ENCODE measurements at places on chromosomes 4 and X.

DNA sequence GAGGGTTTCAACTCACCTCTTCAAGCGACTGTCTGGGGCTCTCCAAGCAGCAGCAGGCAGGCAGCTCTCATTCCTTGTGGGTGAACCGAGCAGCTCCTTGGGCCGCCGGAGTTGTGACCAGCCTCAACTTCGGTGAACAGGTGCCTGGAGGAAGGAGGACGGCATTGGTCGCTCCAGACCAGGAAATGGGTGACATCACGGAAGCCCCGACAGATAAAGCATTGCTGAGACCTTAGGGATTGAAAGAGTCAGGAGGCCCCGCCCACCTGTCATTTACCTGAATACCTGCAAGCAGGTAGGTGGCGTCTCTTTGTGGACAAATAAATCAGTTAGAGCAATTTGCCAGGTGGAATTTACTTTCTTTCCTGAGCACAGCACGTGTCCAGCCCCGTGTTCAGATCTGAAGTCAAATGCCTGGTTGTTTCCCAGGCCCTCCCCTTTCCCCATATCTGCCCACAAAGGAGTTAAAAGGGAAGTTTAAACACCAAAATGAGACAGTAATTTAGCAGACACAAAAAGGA, at the start of gene LNX1:
LNX1 (minus strand) TSS at position 115 of the 521 bp plus-strand sequence. CDS start 17,484 bp downstream, outside the sequence.
- DNase-seq: no peak

GRCh38 chr4:144655491-144655890, 9.5 kb downstream of the HHIP start:
- no peak for DNase-seq

DNA sequence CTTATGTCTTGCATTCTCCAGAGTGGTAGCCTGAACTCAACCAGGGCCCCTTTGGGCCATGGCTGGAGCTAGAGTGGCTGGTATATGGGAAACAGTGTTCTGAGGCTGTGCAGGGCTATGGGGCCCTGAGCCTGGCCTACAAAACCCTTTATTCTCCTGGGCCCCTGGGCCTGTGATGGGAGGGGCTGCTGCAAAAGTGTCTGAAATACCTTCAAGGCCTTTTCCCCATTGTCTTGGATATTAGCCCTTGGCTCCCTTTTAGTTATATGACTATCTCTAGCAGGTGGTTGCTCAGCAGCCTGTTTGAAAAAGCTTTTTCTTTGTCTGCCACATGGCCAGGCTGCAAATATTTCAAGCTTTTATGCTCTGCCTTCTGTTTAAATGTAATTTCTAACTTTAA, 22.5 kb downstream of the APOOL start:
- no peak for DNase-seq

GRCh38 chr4:144338834-144339233, 198.3 kb upstream of the GYPA start:
- no peak for DNase-seq

DNA sequence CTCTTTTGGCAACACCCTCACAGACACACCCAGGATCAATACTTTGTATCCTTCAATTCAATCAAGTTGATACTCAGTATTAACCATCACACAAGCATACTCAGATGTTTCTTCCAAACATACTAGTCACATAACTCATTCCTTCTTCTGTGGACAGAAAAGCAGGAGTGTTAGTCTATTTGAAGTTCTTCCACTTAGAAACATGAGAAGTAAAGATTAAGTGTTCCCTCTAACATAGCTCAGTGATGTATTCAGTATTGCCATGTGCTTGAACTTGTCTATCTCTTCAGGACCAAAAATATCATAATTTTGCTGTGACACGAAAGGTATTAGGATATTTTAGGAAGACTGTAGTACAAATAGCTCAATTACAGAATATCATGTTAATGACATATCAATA, 25.8 kb upstream of the MAGED1 start:
- no peak for DNase-seq

GRCh38 chr4:58192217-58192616, 1082.0 kb upstream of the IGFBP7 start:
- no peak for DNase-seq

DNA sequence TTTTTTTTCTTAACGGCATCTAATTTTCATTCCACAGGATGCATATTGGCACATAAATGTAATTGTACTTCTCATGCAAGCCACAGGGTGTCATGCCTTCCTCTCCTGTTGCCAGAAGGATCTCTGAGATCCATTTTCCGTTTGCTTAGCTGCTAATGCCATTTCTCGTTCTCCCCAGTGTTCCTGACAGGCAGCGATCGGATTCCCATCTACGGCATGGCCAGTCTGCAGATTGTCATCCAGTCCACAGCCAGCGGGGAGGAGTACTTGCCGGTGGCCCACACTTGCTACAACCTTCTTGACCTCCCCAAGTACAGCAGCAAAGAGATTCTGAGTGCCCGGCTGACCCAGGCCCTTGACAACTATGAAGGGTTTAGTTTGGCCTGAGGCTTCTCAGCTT, 8.9 kb upstream of the NAP1L5 start:
- DNase-seq: peak; percentile 51

DNA sequence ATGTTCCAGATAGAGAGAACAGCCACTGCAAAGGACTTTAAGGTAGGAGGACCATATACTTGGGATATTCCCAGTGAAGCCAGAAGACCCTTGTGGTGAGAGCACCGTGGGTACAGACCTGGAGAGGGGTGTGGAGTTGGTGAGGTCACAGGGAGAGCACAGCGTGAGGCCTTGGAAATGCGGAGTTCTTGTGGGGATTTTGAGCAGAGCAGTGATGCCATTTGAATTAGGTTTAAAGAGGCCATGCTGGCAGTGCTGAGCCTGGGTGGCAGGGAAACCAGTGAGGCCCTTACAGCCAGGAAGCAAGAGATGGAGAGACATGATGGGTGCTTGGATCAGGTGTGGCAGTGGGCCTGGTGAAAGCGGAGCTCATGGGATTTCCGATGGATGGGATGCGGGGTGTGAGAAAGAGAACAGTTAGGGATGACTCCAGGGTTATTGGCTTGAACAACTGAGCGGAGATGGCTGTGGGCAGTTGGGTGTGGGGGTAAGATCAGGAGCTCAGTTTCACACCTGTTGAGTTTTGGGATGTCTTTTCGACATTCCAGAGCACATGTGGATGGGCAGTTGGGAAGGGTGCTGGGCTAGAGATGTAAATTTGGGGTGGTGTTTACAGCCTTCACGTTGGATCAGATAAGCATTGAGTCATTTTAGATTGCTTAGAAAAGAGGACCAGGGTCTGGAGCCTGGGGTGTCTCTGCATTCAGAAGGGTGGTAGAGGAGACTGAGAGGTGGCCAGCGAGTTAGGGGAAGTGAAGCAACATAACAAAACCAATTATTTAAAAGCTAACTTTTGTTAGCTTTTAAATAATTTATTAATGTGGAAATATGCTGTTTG, 68.9 kb downstream of the TMEM131L start:
- DNase-seq: no peak

- DNase-seq: peak; percentile 3
Measured at GRCh38 chr4:164997324-164997723, 19.9 kb upstream of the TRIM61 start.

DNA sequence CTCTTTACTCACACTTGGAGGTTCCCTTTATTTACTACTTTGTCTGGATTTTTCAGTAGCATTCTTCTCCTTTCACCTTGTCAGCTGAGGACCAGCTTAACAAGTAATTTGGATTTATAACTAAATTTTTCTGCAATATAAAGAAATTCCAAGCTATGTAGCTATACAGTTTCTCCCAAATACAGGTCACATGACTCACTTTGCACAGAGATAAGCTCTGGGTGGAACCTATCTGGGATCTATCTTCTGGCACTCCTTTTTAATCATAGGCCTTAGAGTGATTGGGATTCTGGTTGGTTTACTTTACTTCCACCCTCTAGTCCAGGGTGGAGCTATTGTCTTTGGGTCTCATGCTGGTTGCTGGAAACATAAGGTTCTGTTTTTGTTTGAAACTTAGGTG, 34.9 kb upstream of the STK26 start:
- no peak for DNase-seq

GRCh38 chr4:157121401-157121800, 45.5 kb downstream of the GLRB start:
- DNase-seq: no peak

GRCh38 chr4:6969826-6970800, 60.5 kb downstream of the TBC1D14 start:
- DNase-seq: no peak

DNA sequence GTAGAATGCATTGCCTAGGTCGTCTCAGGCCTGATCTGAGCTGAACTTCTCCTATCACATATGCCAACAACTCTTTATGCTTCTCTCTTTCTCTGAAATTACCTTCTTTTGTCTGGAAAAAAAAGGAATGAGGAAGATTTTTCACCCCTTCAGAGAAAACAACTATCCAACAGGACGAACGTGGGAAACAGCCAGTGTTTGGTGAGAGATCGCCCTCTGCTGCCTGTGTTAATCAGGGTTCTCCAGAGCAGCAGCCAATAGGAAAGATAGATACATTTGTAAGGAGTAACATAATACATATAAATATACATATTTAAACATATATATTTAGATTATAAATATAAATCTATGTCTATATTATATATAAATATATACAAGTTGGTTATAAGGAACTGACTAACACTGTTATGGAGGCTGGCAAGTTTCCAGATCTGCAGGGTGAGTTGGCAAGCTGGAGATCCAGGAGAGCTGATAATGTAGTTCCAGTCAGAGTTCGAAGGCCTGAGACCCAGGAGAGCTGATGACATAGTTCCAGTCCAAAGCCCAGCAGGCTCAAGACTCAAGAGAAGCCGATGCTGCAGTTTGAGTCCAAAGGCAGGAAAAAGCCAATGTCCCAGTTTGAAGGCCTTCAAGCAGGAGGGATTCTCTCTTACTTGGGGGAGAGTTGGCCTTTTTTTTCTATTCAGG, 13.3 kb downstream of the CETN2 start:
- DNase-seq: peak; percentile 37

DNA sequence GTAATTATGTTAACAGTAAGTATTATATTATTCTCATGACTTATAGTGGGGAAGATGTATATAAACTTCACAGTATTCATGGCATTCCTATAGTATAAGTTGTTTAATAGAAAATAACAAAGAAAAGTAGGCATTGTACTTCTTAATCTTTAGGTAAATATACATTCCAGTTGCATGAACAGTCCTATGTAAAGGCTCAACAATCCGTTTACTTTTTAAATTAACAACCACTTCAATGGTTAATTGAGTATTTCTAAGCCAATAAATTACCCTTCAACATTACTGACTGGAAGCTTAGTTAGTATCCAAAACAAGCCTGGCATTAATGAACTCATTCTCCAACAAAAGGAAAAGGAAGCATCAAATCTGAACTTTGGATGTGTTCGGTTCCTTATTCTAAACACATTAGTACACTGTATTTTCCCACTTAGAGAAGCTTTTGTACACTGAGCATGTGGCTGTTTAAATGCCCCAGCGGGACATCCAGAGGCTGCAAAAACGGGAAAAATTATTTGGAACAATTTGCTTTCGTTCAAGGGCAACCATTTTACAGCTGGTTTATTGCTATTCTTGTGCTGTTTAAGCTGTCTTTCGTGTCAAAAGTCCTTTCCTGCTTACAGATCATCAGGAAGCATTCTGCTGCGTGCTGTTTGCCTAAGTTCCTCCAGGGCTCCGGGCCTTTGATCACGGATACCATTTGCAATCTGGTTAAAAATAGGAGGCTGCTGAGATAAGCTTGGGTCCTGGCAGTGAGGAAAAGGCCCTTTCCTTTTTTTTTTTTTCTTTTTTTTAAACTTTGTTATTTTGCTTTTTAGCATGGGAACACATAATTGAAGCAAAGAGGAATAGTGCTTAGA, 460.3 kb downstream of the SPRY1 start:
- DNase-seq: peak; percentile 73

DNA sequence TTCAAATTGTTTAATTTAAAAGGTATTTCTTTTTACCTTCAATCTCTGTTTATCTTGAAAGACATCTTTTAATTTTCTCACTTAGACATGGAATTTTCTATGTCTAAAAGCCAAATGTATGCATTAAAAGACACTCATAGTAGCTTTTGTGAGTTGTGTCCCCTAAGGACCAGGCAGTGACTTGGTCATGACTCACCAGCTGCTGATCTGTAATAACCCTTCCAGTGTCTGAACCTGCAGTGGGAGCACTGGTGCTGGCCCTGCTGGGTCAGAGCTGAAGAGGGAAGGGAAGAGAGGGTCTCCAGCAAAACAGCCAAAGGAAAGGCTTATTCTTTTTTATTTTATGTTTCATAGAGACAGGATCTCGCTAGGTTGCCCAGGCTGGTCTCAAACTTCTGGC, 31.1 kb upstream of the SH3D19 start:
- DNase-seq: peak; percentile 40

DNA sequence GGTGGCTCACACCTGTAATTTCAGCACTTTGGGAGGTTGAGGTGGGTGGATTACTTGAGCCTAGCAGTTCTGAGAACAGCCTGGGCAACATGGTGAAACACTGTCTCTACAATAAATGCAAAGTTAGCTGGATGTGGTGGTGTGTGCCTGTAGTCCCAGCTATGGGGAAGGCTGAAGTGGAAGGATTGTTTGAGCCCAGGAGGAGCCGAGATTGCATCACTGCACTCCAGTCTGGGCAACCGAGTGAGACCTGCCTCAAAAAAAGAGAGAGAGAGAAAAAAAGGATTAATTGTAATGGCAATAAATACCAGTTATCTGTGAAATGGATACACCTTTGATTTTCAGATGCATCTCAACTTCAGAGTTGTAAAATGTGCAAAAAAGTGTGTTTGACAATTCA, 58.8 kb downstream of the SPRY1 start:
- DNase-seq: no peak

DNA sequence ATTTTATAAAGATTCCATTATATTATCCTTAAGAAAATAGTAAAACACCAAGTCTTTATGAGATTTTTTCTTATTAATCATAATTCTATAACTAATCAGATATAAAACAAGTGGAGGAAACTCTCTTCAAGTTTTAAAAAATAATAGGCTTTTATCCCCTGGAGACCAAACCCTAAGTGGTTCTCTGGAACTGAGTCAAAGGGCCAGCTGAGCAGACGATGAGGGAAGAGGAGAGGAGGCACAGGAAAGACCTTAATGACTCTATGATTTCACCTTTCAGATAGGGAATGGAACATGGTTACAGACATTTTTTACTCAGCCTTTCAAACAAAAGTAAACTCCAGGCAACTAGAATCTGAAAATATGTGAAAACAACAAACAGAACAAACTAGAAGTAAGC, 201.8 kb downstream of the SLC39A8 start:
- no peak for DNase-seq

DNA sequence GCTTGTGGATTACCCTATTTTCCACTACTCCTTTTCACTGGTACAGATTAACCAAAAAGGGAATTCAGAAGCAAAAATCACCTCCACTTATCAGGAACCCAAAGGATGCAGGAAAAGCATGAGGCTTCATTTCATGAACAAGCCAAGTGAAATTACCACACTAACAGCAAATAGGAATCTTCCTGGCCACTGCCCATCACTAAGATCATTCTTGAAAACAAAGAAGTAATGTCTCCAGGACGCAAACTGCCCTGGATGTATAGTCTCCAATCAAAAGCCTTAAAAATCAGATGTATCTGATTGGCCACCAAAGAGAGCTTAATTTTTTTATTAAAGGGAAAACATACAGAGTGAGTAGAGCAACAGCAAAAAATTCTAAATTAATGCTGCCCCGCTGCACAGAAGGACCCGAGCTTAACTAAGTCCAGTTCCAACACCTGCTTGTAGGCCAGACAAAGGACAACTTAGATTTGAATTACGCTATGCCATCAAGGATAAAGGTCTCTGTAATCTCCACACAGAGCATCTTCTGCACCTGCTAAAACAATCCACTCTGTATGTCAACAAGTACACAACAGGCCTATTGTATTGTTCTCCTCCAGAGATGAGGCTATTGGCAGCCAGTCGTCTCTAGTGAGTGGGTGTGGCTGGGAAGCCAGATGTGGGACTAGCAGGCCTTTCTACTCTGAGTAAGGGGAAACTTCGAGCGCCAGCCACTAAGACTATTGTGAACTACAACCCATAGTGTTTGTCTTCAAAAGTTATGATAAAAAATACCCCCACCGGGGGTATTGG, 12.4 kb downstream of the ZDHHC9 start:
- DNase-seq: no peak

Data from mesenchymal stem cell (in vitro differentiated cells and primary cell).